Activated CD4-positive, alpha-beta T cell treated with anti-CD3 and anti-CD28 coated beads for 36 hours (primary cell): ENCODE measurements at places on chromosomes 2 and 18. TPM values are rescaled to one million over a fixed set of nuclear protein-coding genes. Genes with fewer than 3 reads are reported as not detected.

The RGPD3 gene
- 0.14 TPM for total RNA-seq

DNA sequence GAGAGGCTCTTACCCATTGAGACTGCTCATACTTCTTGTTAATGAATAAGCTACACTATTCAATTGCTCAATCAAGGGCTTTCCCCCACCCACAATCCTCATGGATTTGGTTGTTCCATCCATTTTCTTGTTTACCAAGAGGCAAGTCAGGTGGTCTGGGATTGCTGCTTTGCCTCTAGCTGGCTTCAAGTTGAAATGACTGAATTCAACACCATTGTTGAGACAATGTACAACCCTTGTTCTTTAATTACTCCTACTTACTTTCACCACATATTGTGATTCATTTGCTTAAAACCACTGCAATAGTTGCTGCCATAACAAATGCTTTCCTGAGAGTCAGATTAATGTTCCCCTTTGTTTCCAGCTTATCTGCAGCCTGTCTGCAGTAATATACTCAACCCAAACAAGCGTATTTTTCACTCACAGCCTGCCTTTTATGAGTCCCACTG lies 532.2 kb downstream of the RIT2 start:
- no peak for DNase-seq
- H3K4me3 ChIP-seq, result no peak overlapping the region
- no peaks in the 10 kb centered on the region for H3K27me3 ChIP-seq
- no peaks in the 10 kb centered on the region for H3K36me3 ChIP-seq
- no peak overlapping the region for H3K27ac ChIP-seq
- no peaks in the 10 kb centered on the region for H3K4me1 ChIP-seq

The ANKRD30BL gene
- total RNA-seq, result not detected

The DSG1 gene
- total RNA-seq, result not detected

The SPHKAP gene
- total RNA-seq, result not detected

GRCh38 chr2:181675254-181675653 lies 5.1 kb downstream of the NEUROD1 start:
- no peak for DNase-seq
- peaks cover 42% of the 10 kb centered on the region for H3K27me3 ChIP-seq
- peaks cover 19% of the 10 kb centered on the region for H3K4me1 ChIP-seq
- H3K36me3 ChIP-seq, result no peaks in the 10 kb centered on the region

The MZT2B gene
- total RNA-seq, result 343 TPM

- no peaks in the 10 kb centered on the region for H3K4me1 ChIP-seq
- H3K36me3 ChIP-seq, result no peaks in the 10 kb centered on the region
- no peak for DNase-seq
- H3K4me3 ChIP-seq, result no peak overlapping the region
- no peak overlapping the region for H3K27ac ChIP-seq
These were observed 139.6 kb upstream of the RAB12 start for GRCh38 chr18:8469544-8470130.

- H3K27ac ChIP-seq, result no peak overlapping the region
- H3K4me3 ChIP-seq, result no peak overlapping the region
- H3K36me3 ChIP-seq, result no peaks in the 10 kb centered on the region
These were observed 312.9 kb downstream of the GULP1 start for GRCh38 chr2:188604579-188604978.

DNA sequence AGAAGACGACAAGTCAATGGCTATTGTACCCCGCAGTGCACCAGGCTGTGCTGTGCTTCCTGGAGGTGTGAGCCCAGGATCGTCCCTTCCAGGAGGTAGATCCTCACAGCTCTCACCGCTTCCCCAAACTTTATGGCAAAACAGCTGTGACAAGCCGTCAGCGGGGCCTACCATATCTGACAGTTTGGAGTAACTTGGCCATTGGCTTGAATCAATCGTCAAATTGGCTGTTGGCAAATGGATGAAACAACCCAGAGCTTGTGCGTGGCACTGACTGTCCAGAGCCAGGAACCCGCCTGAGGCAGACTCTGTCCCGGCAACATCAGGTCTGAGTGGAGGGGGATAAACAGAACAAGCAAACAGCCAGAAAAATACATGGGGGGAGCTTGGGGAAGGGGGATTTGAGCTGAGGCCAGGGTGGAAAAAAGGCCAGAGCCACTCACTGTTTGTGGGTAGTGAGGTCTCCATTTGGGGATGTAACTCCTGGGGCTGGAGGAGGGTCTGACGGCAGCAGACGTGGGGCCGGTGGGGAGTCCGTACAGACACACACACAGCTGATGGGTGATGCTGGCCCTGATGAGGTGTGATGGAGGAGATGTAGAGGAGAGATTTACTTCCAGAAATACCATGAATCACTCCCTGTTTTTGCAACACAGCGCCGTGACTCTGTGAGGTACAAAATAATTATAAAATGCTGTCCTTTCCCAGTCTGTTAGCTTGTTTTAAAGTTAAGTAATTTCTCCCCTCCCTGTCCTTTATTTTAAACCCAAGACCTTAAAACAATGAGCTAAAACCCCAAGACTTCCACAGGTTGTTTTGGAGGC lies 174.8 kb downstream of the TWIST2 start:
- H3K4me3 ChIP-seq, result no peak overlapping the region
- no peak for DNase-seq
- H3K27ac ChIP-seq, result no peak overlapping the region

The SLC9A4 gene
- not detected for total RNA-seq

DNA sequence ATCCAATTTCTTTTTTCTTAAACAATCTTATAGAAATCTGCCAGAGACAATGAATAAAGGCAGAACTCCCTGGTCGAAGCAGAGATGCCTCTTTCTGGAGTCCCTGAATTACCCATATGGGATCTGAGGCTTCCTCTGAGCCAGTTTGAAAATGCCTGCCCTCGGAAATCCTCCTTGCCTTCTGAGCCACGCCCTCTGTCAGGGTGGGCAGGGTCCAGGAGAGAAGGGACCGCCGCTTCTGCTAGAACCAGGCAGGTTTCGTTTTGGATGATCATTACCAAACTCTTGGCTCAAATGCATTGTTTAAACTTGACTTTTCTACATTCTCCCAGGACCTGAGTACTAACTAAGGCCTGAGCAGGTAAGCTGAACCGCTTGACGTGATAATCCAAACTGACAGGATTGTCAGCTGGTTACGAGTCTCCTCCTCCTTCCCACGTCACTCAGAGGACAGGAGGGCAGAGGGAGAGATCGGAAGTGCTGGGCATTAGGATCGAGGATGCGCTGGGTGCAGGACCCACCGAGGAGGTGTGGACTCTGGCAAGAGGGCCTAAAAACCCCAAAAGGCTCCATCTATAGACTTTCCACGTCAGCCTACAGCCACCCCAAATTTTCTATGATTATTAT lies 128.4 kb downstream of the KLHL29 start:
- H3K4me1 ChIP-seq, result no peaks in the 10 kb centered on the region
- no peak overlapping the region for H3K4me3 ChIP-seq
- no peak overlapping the region for H3K27ac ChIP-seq
- DNase-seq, result no peak
- peaks cover 4% of the 10 kb centered on the region for H3K27me3 ChIP-seq

DNA sequence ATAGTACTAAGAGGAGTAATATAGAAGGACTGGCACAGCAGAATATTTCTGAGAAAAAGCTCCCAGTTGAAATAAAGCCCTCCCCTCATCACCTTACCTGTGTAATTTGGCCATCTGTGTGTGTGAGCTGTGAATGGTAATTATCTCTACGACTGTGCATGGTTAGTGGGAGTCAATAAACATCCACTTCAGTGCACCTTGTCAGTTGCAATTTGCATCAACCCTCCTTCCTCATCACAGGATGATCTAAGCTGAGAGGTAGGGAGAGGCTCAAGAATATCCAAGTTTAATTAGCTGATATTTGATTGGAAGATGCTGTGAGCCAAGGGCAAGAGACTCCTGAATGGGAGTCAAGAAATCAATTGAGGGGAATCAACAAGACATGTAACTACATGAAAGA lies 694.9 kb upstream of the KLHL29 start:
- H3K36me3 ChIP-seq, result no peaks in the 10 kb centered on the region

DNA sequence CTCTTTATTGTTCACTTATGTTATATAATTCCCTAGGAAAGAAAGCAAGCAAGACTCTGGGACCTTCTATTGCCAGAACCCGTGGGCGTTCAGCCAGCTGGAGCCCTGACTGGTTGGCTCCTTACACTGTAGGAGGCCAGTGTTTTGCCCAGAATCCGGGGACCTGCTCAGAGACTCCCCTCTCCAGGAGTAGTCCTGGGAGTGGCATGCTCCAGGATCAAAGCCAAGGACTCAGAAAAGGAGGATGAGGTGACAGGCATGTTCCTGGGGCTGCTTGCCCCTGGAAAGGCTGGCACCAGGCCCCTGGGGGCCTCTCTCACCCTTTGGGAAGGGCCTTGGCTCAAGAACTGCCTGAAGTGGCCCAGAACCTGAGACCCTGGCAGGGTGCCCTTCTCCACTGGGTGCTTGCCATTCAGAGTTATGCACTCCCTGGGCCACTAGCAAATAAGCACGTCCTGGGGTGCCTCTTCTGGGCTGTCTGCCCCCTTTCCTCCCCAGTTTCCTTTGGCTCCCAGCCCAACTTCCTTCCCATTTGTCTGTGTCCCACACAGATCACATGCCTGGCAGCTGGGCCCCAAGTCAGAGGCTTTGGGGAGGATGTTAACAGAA lies 19.6 kb upstream of the KIF3C start:
- H3K27me3 ChIP-seq, result no peaks in the 10 kb centered on the region
- no peaks in the 10 kb centered on the region for H3K4me1 ChIP-seq
- H3K36me3 ChIP-seq, result no peaks in the 10 kb centered on the region
- DNase-seq, result no peak

- H3K4me3 ChIP-seq, result no peak overlapping the region
- H3K4me1 ChIP-seq, result no peaks in the 10 kb centered on the region
- H3K27ac ChIP-seq, result no peak overlapping the region
These were observed 26.6 kb downstream of the MYL1 start for GRCh38 chr2:210288408-210288807.

GRCh38 chr2:233468741-233469110 lies 97.9 kb downstream of the USP40 start:
- H3K36me3 ChIP-seq, result peaks cover 49% of the 10 kb centered on the region
- H3K4me3 ChIP-seq, result no peak overlapping the region
- H3K4me1 ChIP-seq, result no peaks in the 10 kb centered on the region
- H3K27ac ChIP-seq, result no peak overlapping the region
- DNase-seq, result no peak

The BOD1L2 gene
- not detected for total RNA-seq
